ENCODE measurements at places on chromosomes 3 and 15. TPM values are rescaled to one million over a fixed set of nuclear protein-coding genes. Genes with fewer than 3 reads are reported as not detected.

ARNT2 gene
- total RNA-seq: under 0.01 TPM

CELSR3 gene
- total RNA-seq: 0.20 TPM

CFAP92 gene
- 0.04 TPM for total RNA-seq

TLR9 gene
- total RNA-seq: 0.04 TPM

PEX5L gene
- total RNA-seq: not detected

CD200R1 gene
- not detected for total RNA-seq

NMB gene
- 4.9 TPM for total RNA-seq

VWA5B2 gene
- not detected for total RNA-seq

LTF gene
- total RNA-seq: 0.28 TPM

A4GNT gene
- total RNA-seq: not detected

GHRL gene
- total RNA-seq: not detected

CLDN11 gene
- total RNA-seq: 227 TPM

SLC30A4 gene
- 5.7 TPM for total RNA-seq

FBXW12 gene
- total RNA-seq: not detected

RLBP1 gene
- not detected for total RNA-seq

ROPN1B gene
- not detected for total RNA-seq

COL8A1 gene
- total RNA-seq: 251 TPM

C3orf85 gene
- not detected for total RNA-seq

DAZL gene
- not detected for total RNA-seq

RASGRF1 gene
- total RNA-seq: not detected

GADL1 gene
- not detected for total RNA-seq

PTPN9 gene
- 21.3 TPM for total RNA-seq

WDR93 gene
- 0.07 TPM for total RNA-seq

ACVR2B gene
- total RNA-seq: 3.3 TPM

JAGN1 gene
- total RNA-seq: 35.3 TPM

GOLGA8J gene
- total RNA-seq: not detected

SLC24A5 gene
- total RNA-seq: not detected

P2RY14 gene
- not detected for total RNA-seq

PXYLP1 gene
- total RNA-seq: 2.1 TPM

C3orf70 gene
- total RNA-seq: 0.42 TPM

CSPG4 gene
- total RNA-seq: 0.04 TPM

ARHGAP11A gene
- total RNA-seq: 35.9 TPM

DTX3L gene
- 13.1 TPM for total RNA-seq

ACOX2 gene
- 1.8 TPM for total RNA-seq

AADACL2 gene
- total RNA-seq: not detected

ANKUB1 gene
- not detected for total RNA-seq

OXTR gene
- total RNA-seq: 0.28 TPM

SLCO3A1 gene
- 1.9 TPM for total RNA-seq

PIK3CA gene
- 44.0 TPM for total RNA-seq

ITIH1 gene
- not detected for total RNA-seq

SAMMSON gene
- not detected for total RNA-seq

C15orf62 gene
- total RNA-seq: 0.53 TPM

KCNMB3 gene
- 0.46 TPM for total RNA-seq

MKRN3 gene
- total RNA-seq: not detected

NOX5 gene
- total RNA-seq: under 0.01 TPM

CDHR4 gene
- not detected for total RNA-seq

CA12 gene
- 2.0 TPM for total RNA-seq

LEKR1 gene
- total RNA-seq: 0.32 TPM

CSTA gene
- not detected for total RNA-seq

ROBO1 gene
- 16.8 TPM for total RNA-seq
